ENCODE measurements at places on chromosomes 3 and 15. TPM values are rescaled to one million over a fixed set of nuclear protein-coding genes. Genes with fewer than 3 reads are reported as not detected.

GRCh38 chr3:98333989-98334606, 19.6 kb upstream of the OR5K4 start:
- no peak for DNase-seq

COL8A1 gene
- 179 TPM for total RNA-seq

GRCh38 chr3:14305324-14305723, 97.1 kb upstream of the SLC6A6 start:
- DNase-seq, result no peak

GRCh38 chr3:30169487-30169886, 436.9 kb upstream of the TGFBR2 start:
- no peak for DNase-seq

LCTL gene
- total RNA-seq, result not detected

All from NCI-H460 (cell line).